ENCODE measurements at places on chromosomes 6 and 20. TPM values are rescaled to one million over a fixed set of nuclear protein-coding genes. Genes with fewer than 3 reads are reported as not detected.

DNA sequence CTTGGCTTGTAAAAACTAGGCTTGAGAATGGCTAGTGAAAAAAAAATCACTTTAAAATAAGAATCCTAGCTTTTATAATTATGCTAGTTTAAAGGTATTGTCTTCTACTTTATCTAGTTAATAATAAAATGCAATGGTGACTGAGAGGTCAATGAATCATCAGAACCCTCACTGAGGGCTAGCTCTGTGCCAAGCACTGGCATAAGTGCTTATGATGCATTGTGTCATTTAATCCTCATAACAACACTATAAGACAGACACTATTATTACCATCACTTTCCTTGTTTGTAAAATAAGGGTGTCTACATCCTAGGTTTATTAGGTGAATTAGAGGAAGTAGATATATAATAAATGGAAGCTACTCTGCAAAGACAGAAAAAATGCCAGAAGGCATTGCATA, 144.3 kb downstream of the F13A1 start:
- DNase-seq, result no peak

- DNase-seq, result no peak
These were observed 67.1 kb upstream of the ZNFX1 start for GRCh38 chr20:49344975-49345374.

DNA sequence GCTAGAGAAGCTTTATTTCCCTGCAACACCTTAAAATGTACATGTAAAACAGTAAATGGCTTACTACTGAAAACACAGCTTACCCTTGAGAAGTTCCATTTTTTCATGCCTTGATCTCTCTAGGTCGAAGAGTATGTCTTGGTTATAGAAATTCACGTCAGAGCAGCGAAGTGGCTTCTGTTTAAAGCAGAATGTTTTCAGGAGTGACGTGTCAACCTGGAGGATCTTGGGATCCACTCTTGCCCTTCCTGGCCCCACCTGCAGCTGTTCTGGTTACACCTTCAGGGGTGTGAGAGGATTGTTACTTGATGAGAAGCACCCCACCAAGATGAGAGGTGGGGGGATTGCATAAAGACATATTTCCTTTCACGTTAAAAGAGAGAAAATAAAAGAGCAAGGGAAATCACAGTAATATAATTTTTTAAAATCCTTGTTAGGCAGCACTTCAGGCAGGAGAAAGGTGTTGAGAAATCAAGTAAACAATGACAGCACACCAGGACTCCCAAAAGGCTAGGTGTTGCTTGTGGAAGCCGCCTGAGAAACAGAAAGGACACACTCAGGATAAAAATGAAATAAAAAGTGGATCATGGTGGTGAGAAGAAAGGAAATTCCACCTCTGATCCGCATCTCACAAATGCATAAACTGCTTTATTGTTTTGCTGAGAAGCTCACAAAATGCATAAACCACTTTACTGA, 149.7 kb downstream of the UNC5CL start:
- DNase-seq, result no peak

- no peak for DNase-seq
These were observed 156.8 kb upstream of the SALL4 start for GRCh38 chr20:51959066-51959542.

ESR1 gene
- total RNA-seq, result not detected

DNA sequence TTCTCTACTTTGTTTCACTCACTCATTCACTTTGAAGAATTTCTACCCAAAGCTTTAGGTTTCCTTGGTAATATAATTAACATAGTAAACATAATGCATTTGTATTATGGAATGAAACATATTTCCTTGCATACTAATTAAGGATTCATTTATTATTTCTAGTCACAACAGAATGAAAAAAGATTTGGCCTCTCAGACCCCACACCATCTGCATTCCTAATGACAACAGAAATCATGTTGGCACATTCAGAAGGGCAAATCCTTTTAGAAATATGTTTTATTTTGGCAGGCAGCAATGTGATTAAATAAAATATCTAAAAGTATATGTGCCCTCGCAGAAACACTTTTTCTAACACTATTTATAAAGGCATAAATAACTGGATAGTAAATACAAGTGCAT, 163.4 kb downstream of the HTR1B start:
- DNase-seq, result no peak

SCRT2 gene
- 4.1 TPM for total RNA-seq

CNKSR3 gene
- 11.7 TPM for total RNA-seq

- no peak for DNase-seq
These were observed 677.2 kb upstream of the MAN1A1 start for GRCh38 chr6:120026791-120027190.

GRCh38 chr20:41054847-41055230, 26.2 kb downstream of the TOP1 start:
- DNase-seq, result no peak

SRMS gene
- not detected for total RNA-seq

GRCh38 chr6:43159599-43159998, 11.5 kb upstream of the SRF start:
- no peak for DNase-seq

DNA sequence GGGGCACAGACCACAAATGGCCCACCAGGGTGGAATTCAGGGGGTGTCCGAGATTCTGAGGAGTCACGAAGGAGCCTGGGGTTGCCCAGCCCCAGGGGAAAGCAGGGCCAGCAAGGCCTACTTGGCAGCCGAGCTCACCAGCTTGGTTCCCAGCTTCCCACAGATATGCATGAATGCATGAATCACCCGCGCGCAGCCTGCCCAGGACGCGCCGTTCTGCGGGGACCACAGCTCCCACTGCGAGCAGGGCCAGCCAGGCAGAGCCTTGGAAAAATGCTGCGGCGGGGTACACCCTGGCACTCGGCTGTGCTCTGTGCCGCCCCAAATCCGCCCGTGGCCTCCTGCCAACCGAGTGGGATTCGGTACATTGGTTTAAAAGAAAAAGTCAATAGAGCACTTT, 211.0 kb downstream of the NFATC2 start:
- no peak for DNase-seq

SLC26A8 gene
- total RNA-seq, result 0.33 TPM

DNA sequence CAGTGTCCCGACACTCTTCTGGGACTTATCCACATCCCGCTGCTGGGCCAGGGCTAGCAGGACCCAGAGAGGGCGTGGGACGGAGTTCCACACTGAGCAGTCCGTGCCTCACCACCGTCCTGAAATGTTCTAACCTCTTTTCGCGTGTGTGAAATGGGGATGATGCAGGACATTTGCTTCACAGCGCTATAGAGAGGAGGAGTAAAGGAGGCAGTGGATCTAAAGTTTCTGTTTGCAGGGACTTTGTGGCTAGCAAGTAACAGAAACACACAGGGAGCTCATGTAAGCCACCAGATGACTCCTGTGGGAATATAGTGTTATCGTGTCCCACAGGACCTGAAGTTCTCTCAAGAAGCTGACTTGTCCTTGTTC, 634 bp downstream of the ITPA start:
- DNase-seq, result no peak

C20orf141 gene
- not detected for total RNA-seq
